Immature natural killer cell (primary cell): ENCODE measurements at places on chromosomes 12 and 14. TPM values are rescaled to one million over a fixed set of nuclear protein-coding genes. Genes with fewer than 3 reads are reported as not detected.

DNA sequence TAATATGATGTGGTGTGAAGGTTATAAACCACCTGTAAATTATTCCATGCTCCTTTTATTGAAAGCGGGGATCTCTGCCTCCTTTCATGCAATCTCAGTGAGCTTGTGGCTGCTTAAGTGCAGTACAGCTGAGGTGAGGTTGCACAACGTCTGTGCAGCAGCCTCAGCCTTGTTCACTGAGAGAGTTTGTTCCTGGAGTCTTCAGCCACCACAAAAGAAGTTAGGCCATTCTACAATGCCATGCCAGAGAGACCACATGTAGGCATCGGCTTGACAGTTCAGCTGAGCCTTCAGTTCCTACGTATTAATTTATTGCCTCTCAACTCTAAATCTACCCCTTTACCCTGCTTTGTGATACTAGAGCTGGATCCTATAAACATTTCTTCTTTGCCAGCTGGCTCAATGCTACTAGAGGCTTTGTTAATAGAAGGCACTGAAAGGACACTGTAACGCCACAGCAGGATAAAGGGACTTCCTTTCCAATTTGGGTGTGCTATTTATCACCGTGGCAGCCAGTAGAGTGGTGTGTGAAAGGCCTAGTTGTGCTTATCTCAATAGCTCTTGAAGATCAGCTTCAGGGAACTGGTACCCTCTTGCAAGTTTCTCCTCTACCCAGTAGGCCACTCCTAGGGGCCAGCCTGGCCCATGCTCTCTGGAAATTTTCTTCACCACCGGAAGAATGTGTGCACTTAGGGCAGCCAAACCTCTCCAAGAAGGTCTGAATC, 337.7 kb downstream of the IPO8 start:
- no peak for DNase-seq

The CLEC4D gene
- not detected for polyA plus RNA-seq

- no peak for DNase-seq
Measured at GRCh38 chr14:105100910-105101309, 35.7 kb upstream of the GPR132 start.

- DNase-seq = no peak
Measured at GRCh38 chr12:12586879-12587675, 24.4 kb upstream of the DUSP16 start.

DNA sequence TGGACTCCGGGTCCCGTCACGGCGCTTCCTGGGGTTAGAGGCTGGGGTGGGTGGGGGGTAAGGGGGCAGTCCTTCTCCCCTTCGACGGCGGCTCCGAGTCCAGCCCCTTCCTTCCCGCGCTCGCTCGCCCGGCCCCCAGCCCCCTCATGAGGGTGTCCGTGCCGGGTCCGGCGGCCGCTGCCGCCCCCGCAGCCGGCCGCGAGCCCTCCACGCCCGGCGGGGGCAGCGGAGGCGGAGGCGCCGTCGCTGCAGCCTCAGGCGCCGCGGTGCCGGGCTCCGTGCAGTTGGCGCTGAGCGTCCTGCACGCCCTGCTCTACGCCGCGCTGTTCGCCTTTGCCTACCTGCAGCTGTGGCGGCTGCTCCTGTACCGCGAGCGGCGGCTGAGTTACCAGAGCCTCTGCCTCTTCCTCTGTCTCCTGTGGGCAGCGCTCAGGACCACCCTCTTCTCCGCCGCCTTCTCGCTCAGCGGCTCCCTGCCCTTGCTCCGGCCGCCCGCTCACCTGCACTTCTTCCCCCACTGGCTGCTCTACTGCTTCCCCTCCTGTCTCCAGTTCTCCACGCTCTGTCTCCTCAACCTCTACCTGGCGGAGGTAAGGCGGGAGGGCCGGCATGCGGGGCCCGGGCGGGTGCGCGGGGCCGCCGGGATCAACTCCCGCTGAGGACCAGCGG, 500 bp downstream of the GPR137C start:
- DNase-seq = no peak

- DNase-seq = no peak
Measured at GRCh38 chr12:60148109-60148508, 552.3 kb downstream of the SLC16A7 start.

DNA sequence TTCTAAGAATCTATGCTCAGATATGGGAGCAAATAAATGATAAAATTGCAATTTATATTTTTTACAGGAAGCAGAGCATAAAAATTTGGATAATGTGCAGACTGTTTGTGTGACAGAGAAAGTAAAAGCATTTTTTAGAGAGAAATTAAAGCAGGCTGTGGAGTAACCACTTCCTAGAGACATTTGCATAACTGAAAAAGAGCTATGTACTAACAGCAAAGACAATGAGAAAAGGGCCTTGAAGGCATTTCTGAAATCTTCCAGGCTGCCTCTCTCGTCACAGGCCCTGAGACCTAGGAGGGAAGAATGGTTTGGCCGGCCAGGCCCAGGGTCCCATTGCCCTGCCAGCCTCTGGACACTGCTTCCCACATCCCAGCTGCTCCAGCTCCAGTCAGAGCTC, 247.2 kb downstream of the ALX1 start:
- DNase-seq = no peak

DNA sequence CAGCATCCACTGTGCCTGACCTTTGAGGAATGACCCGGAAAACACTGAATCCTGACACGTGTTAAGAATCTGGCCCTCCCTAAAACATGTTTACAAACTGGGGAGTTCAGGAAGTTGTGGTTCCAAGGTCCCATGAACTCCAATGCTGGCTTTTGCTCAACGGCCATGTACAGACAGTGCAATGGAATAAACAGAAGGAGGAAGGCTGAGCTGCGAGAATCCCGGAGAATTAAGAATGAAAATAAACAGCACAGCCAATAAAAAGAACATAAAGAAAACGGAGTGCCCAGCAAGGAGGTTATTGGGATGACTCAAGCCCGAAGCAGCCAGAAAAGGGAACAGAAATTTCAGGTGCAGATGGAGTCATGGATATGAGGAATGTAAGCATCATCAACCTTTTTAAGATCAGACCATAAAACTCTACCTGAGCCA, 32.3 kb downstream of the BCL11B start:
- no peak for DNase-seq

The NR4A1 gene
- polyA plus RNA-seq = 2.1 TPM

- no peak for DNase-seq
Measured at GRCh38 chr14:98633380-98633779, 638.6 kb downstream of the BCL11B start.

- no peak for DNase-seq
Measured at GRCh38 chr12:52847335-52848102, 1.3 kb downstream of the KRT78 start.

GRCh38 chr12:70648831-70649230, 11.6 kb upstream of the PTPRB start:
- no peak for DNase-seq

The TEAD4 gene
- polyA plus RNA-seq = not detected

The BCL11B gene
- 1.0 TPM for polyA plus RNA-seq

The FIGNL2 gene
- polyA plus RNA-seq = not detected

GRCh38 chr12:95218150-95219133, 835 bp downstream of the VEZT start:
- peak; percentile 41 for DNase-seq

The MSRB3 gene
- polyA plus RNA-seq = 3.2 TPM

The SSTR1 gene
- polyA plus RNA-seq = not detected
